ENCODE measurements at places on chromosomes 6 and 20.

DNA sequence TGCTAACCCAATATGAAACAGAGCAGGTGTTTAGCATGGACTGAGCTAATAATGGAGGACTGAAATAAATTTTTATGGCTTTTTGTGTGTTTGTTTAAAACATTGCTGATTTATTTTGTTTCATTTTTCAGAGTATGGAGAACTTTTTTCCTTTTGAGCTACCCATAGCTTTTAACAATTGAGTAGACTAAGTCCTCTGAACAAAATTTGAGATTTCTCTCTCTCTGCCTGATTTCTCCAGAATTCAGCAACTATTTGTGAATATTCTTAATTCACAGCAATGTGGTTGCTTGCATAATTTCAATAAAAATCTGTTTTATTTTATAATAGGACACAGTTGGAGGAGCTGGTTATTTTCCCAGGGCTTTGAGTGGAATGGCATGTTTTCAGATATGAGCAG lies 103.7 kb downstream of the TPBG start:
- no peak for DNase-seq

DNA sequence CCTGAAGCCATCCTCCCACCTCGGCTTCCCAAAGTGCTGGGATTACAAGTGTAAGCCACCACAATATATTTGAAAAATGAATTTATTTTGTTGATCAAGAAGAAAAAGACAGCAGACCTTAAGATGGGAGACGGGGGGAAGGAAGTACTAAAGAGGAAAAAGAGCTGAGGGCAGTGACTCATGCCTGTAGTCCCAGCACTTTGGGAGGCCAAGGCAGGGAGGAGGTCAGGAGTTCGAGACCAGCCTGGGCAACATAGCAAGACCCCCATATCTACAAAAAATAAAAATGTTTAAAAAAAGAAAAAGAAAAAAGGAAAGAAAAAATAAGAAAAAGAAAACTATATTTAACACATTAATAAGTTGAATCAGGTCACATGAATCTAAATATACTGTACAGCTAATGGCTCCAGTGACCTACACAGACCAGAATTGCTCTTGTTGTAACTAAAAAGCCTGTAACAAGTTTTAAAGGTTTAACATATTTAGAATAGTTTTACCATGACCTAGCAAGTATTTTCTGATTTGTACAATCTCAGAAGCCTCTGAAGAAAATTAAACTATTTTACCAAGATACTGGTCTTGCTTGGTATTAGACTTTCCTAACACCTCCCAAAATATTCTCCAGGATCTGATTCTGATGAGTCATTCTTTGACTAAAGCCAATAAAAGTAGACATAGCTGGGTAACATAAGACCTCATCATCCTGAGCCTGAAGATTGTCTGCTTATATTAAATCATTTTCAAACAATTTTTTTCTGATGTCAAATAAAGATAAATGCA lies 4.3 kb upstream of the AKIRIN2 start:
- DNase-seq: no peak

- no peak for DNase-seq
These were observed 14.5 kb upstream of the COL12A1 start for GRCh38 chr6:75220357-75220756.

GRCh38 chr6:35427435-35427834 lies 24.7 kb upstream of the FANCE start:
- DNase-seq: no peak

GRCh38 chr6:166800137-166800536 lies 156.2 kb downstream of the RNASET2 start:
- DNase-seq: no peak

GRCh38 chr6:25343984-25344383 lies 64.8 kb downstream of the CARMIL1 start:
- no peak for DNase-seq

DNA sequence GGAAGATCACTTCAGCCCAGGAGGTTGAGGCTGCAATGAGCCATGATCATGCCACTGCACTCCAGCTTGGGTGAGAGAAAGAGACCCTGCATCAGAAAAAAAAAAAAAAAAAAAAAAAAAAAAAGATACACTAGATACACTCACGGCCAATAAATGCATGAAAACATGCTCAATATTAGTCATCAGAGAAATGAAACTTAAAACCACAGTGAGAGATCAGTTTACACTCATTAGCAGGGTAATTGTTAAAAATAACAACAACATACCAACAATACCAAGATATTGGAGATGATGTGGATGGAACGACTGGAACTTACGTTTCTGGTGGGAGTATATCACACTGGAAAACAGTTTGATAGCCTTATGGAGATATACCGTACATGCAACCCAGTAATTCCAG lies 29.9 kb downstream of the HS3ST5 start:
- no peak for DNase-seq

DNA sequence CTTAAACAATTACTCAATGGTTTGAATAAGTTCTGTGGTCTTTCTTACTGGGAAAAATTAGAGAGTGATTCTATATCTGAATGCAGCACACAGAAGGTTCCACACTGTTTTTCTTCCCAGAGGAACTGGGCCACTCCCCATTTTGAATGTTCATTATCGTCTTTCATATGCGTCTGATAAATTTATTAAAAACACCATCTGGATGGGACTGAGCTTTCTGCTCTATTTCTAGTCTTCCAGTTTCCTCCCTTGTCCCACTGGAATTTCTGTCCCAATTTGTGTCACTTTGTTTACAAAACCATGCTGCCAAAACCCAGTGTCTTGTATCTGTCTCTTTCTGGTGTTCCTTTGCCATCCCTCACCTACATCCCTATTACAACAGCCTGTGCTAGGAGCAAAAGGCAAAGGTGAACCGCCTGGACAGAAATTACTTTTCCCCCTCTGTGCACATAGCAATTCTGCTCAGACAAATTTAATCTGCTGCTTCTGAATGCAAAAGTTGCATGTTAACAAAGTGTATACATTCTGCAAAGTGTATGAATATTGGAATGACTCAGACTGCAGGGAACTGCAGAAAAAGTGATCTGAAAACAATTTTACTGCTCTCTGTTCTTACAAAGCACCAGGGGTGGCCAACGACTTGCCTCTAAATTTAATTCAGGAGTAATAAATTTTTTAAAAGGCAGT lies 333.6 kb downstream of the BTBD9 start:
- DNase-seq: no peak

GRCh38 chr6:17494919-17495318 lies 101.5 kb downstream of the CAP2 start:
- DNase-seq: no peak

DNA sequence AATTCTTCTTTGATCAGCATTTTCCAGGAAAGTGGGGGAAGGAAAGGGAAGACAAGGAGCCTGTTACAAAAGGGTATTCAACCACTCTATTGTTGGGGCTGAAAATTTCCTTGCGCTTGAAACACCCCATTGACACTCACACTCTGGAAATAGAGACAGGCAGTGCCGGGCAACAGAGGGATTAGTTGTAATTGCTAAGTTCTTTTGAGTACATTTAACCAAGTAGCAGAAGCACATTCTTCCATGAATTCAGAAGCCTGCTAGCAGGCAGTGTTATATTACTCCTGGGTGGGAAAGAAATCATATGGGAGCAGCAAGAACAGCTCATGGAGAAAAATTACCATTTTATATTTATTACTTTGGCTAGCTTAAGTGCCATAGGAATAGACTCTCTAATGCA lies 745.5 kb downstream of the C6orf118 start:
- DNase-seq: no peak

GRCh38 chr6:155215906-155216305 lies 47.9 kb upstream of the CLDN20 start:
- no peak for DNase-seq

DNA sequence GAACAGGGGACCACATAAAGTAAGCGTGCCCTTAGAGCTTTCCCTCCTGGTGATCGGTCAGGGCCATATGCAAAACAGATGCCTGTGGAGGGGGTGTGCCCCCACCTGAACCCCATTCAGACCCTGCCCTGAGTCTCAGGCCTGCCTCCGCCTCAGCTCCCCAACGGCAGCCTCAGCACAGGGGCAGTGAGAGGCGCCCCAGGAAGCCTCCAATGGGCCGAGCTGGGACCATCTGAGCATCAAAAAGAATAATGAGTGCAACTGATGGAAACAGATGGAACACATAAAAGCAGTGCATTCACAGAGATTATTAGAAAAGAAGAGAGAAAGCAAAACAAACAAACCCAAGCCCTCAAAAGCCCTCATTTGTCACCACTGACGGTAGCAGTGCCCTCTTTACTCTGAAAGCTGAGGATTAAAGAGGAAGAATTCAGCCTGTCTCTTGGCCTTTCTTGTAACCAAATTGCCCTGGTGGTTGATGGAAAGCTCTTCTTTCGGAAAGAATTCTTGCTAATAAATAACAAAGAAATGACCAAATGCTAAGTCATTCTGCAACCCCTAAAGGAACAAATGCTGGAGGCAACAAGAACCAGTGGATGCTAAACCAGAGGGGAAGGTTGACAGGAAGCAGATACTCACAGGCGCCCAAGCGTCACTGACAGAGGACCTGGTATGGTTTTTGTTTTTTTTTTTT lies 6.8 kb downstream of the ADISSP start:
- DNase-seq: no peak

Measured in naive thymus-derived CD8-positive, alpha-beta T cell (primary cell).